ENCODE measurements at places on chromosomes 7 and 10.

DNA sequence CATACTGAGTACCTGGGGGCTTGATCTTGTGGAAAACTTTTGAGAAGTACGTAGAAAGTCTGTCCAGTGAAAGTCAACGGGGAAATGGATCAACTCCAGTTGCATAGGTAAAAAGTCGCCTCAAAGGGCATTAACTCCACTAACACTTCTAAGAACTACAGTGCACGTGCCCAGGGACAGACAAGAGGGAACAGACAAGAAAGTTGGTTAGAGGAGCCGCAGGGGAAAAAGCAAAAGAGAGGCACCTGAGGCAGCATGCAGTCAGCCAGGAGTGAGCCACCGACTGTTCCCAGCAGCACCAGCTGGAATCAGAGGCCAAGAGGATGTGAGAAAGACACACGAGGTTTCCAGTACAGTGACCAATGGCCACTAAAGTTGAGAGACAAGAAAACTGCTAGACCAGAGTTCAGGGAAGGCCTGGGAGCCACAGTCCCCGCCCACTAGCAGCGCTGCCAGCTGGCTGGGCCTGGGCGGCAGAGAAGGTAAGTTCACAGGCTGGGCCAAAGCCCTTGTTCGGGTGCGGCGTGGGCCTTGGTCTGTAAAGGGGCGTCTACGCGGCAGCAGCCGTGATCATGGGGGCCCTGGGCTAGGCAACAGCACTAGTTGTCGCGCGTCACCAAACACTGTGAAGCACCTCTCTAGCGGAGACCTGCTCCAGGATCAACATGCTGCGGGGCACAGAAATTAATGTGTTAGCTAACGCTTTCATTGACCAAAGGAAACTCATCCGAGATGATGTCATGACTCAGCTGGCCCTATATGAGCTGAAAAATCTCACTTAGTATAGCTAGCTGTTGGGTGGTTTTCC is 14.0 kb downstream of the ITGB1 start:
- no peak for DNase-seq

DNA sequence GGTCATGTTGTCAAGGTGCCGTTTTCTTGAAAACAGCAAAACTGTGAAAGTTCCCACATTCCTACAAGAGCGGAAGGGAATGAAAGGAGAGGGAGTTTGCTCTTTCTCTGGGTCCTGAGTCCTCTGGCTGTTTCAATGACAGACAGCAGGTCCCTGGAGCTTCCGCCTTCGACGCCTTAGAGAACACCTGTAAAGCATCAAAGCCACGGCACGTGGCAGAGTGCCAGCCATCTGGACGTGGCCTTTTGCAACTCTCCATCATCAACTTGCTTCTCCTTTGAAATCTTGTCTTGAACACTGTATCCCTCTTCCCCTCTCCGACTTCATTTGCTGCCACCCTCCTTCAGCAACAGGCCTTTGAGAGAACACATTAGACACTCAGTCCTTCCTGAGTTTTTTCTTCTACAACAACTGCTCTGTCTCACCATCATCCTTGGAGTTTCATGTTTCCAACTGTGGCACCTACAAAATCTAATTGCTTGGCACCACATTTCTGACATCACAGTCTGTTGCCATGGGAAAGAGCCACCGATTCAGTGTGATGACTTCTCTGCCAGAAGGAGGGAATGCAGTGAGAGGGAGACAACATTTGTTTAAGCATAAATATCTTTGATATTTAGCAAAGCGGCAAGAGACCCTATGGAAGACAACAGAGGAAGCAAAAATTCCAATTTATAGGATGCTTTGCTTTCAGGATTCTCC is 204.9 kb upstream of the PTER start:
- DNase-seq = no peak

- DNase-seq = no peak
These were observed 35.2 kb downstream of the EPHB4 start for GRCh38 chr7:100791881-100792666.

GRCh38 chr7:42991913-42992591 is 59.9 kb downstream of the MRPL32 start:
- DNase-seq = no peak

DNA sequence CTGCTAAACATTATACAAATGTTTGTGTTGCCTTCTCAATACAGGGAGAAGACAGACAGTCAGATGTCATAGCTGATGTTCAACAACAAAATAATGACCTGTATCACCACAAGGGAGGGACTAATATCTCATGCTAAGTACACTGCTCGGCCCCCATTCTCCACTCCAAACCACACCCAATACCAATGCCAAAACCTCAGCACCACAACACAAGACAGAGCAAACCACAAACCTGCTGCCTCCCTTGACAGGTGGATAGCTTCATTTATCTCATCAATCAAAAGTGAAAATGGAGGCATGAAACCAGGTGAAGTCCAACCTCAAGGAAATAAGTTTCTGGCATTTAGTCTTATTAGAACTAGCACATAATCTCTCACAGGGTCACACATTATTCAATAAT is 109.5 kb downstream of the PARD3 start:
- DNase-seq = no peak

DNA sequence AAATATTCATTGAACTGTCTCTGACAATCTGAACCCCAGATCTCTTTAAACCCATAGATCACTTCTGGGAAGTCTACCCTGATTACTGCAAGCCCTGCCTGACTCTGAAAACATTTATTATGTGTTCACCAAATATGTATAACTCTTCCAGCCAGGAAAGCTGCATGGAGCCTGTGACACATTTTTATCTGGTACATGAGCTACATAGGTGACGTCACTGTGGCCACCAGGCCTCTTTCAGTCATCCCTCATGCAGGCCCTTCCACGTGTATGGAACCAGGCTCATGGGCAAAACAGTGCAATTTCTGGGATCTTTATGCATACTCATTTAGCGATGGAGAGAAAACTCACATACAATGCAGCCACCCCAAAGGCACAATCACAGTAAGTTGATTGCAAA is 133.9 kb upstream of the NUPR2 start:
- DNase-seq = no peak

DNA sequence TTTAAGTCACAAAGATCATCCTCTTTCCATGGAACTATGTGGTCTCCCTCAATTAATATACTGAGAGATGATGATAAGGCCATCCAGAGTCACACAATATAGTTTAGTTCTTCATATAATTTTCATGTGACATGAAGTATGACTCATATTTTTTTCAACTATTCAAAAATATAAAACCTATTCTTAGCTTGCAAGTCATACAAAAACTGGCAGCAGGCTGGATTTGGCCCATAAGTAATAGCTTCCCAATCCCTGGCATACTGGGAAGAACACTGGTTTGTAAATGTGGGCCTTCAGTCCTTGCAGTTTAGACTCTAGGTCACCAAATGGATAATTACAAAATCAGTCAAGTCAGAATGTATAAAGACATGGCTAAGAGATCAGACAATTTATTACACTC is 356.6 kb downstream of the PPP1R3A start:
- DNase-seq = no peak

DNA sequence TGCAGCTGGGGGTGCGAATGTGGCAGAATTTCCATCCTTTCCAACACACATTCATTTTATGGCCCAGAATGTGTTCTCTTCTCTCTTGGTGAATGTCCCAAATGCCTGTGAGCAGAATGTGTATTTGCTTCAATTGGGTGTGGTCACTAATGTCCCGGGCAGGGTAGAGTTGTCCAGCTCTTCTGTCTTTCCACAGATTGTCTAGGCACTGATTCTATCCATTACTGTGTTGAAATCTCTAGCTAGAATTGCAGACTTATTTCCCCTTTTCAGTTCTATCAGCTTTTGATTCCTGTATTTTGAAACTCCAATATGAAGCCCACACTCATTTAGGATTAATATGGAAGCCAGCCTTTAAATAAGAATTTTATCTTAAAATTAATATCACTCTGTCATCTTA is 14.0 kb upstream of the AKR1E2 start:
- DNase-seq = no peak

Measured in NCI-H774 (cell line).